ENCODE measurements at places on chromosomes 1 and 21.

DNA sequence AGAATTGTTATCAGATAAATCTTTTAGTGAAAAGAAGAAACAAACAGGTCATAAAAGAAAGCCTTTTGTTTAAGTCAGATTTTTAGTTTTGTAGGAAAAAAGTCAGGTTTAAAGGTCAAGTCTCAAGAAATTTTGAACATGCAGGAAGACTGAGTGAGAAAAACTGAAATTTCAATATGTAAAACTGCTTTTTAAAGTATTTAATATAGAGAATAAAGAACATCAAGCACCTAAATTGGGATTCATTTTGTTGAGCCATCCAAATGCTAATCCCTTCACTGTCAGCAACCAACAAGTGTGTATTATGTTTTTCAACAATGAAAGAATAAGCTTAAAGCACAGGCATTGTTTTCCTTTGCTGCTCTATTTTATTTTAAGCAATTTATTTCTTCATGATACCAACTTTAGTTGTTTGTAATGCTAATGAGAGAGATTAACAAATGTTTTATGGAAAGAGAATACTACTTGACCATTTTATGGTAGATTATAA, 114.9 kb upstream of the SERTAD4 start:
- no peak for DNase-seq

DNA sequence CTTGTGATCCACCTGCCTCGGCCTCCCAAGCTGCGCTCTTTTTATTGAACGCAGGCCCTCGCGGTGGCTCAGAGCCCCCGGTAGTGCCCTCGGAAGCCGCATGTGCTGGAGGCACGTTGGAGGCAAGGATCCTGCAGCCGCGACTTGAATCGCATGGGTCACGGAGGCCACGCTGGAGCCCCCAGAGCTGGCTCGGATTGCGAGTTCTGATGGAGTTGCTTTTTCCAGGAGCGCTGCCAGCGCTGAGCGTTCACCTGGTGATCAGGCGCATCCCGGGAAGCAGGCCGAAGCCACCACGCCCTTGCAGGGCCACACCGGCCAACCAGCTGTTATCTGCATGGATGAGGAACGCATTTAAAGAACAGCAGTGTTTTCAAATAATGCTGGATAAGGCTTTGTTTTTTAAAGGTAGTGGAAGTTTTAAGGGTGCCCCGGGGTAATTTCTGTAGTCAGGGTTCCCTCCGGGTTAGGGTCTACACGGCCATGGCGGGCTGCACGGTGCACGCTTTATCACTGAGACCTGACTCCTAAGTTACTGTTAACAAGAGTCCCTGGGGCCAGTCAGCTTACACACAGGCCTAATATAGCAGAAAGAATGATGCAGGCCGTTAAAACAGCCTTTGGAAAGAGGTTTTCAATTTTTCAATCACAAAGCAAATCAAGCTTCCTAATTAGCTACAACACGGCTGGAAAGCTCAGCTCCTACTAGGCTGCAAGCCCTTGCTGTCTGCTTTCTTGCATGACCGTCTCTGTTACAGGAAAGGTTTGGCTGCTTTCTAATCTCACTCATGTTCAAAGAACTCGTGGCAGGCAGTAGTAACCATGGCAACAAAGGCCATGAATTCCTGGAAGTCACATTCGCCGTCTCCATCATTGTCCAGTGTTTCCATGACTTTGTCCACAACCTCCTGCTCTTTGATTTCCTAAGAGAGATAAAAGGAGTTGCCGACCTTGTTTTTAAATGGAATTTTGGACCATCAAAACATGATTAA, 6.0 kb downstream of the S100B start:
- no peak for DNase-seq

DNA sequence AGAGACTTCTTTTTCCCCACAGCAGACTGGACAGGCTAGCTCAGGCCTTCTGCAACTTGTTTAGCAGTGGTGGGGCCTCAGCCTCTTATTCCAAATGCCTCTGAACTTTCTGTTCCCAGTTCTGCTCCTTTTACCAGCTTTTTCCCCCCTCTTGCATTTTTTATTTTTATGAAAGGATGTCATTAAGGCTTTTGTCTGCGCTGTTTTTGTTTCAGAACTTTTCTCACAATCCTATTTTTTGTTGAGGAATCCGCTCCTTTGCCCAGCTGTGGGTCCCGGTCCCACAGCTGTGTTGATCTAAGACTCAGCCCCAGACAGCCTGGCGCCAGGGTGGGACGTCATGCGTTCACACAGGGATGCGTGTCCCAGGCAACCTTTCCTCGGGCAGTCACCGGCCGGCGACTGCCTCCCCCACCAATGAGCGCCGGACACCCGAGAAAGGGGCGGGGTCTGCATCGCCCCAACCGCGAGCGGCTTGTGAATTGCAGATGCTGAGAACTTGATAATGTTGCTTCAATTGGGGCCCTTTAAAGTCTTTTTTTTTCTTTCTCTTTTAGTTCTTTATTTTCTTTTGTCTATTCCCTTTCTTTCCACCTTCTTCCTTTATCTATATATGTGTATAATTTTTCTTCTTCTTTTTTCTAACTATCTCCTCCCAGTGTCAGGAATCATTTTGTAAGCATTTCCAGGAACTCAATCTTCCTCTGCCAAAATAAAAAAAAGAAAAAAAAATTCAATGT, 3.0 kb upstream of the ID3 start:
- peak; percentile 98 for DNase-seq

DNA sequence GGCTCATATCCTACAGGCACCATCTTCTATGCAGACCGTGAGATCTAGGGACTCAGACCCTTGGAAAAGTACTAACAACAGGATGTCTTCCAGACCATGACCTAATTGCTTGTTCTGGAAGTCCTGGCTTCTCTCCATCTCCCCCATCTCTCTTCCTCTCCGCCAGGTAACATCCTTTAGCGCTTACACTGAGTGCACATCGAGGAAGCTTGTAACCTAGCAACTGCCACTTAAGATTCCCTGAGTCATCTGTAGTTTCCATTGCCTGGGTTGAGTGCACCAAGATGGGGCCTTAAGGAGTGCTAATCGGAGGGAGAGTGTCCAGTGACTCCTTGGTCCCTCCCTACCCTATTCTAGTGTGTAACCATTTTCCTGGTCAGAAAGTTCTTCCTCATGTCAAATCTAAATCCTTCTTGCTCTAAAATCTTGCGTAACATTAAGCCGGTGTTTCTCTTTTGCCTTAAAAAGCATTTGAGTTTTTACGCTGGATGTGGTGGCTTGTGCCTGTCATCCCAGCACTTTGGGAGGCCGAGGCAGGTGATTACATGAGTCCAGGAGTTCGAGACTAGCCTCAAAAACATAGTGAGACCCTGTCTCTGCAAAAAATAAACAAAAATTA, 9.7 kb downstream of the KLHDC8A start:
- no peak for DNase-seq

GRCh38 chr21:17775431-17776126, 43.6 kb downstream of the C21orf91 start:
- no peak for DNase-seq

DNA sequence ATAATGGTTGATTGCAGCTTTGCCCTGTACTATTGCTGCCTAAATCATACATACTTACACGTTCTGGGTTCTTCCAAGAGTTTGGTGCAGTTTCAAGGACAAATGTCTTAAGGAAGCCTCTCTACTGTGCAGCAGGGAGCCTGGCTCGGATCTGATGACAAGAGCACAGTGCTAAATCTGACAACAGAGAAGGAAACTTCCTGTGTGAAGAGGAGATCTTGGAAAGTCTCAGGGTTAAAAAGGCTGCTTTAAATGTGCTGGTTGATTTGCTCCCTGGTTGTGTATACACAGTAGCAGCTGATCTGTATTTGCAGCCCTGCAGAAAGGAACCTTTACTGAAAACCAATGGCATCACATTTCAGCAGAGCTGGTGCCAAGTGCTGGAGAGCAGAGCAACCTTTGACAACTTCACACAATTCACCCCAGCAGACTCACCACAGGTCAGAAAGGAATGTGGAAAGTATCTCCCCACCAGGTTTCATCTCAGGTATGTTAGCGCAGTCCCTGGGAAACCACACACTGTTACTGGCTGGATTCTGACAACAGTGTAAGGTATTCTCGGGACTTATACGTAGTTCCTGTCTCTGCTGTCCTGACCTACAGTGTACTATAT, 355.0 kb upstream of the ESRRG start:
- no peak for DNase-seq

DNA sequence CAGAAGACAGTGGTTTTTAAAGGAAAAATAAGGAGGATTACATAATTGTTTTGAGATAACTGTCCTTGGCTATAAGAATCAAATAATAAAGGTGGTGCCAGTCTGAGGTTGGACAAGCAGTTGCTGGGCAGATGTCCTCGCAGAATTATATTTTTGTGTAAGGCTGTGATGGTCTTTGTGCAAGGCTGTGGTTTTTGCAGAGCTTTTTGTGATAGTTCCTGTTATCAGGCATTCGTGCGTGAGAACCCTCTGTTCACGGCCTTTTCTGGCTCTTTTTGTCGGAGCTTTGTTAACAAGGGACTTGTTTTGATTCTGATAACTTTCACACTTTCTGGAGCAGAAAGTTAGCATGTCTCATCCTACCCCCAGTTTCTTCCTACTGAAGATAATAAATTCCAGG, 33.4 kb downstream of the SH3BP5L start:
- DNase-seq: no peak
